ENCODE measurements at places on chromosomes 3 and 15.

DNA sequence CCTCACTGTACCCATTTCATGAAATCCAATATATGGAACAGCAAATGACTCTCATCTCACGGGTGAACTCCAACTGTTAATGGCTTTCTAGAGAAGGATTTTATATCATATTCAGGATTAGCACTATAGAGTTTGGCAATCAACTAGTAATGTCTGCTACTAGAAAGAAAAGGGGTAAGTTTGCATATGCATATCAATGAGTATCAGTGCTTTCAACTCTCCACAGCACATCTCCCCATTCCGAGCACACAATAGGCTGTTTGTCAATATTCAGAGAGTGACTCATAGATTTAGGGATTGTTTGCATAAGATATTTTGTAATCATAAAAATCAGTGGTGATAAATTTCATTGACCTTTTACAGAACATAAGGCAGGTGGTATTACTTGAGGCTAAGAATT is 163.2 kb upstream of the LMCD1 start:
- DNase-seq: no peak

DNA sequence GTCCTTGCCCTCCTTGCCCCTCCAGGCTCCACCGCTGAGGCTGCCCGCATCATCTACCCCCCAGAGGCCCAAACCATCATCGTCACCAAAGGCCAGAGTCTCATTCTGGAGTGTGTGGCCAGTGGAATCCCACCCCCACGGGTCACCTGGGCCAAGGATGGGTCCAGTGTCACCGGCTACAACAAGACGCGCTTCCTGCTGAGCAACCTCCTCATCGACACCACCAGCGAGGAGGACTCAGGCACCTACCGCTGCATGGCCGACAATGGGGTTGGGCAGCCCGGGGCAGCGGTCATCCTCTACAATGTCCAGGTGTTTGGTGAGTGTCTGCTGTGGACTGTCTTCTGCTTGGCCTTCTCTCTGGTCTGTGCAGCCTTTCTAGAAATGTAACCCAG is 61.0 kb downstream of the BOC start:
- DNase-seq: no peak

- DNase-seq: no peak
Measured at GRCh38 chr3:24005669-24006068, 60.6 kb downstream of the NR1D2 start.

GRCh38 chr3:124526601-124527000 is 203.7 kb upstream of the UMPS start:
- no peak for DNase-seq

GRCh38 chr15:89836267-89837133 is 21.8 kb upstream of the ANPEP start:
- no peak for DNase-seq

DNA sequence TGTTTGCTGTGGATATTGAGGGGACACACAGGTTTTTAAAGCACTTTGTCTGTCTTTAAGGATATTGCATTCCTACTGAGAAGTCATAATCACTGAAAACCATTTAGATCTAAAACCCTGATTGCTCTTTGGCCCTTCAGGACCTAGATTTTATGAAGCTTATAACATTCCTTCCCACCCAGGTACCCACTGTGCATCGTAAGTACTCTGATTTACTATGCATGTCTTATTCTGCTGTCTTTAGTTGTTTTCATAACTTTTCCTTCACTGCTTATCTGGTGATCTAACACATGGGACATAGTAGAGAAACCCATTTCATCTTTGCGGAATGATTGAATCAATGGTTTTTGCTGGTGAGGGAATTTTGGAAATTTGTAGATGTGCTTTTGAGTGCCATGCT is 247.0 kb upstream of the RARB start:
- DNase-seq: no peak

DNA sequence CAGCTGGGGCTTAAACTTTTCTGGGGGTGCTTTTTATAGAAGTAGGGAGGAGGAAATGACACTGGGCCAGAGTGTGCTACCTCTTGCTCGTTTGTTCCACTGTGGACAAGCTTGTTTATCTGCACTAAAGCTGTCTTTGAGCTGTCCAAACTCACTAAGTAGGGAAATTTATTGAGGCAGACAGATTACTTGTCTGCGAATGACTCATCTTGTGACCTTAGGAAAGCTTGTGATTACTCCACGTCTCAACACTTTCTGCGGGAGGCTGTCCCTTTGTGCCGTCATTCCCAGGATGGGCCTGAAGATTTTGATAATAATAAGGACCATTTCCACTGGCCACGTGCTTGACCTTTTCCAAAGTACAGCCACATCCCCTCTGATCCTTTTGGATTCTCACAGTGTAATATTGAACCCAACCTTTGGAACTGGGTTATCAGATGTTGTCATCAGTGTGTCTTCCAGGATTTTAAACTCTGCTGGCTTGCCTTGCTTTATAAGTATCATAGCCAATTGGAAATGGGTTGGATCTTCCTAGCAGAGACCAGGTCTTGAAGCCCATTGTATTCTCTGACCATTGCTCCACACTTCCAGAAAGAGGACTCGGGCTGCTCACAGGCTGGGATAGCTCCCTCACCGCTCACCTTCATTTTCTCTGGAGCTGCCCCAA is 84.7 kb downstream of the AGBL1 start:
- no peak for DNase-seq

- no peak for DNase-seq
Measured at GRCh38 chr15:99253381-99254090, 2.3 kb downstream of the LRRC28 start.

GRCh38 chr3:143071776-143072175 is 47.8 kb upstream of the CHST2 start:
- no peak for DNase-seq

GRCh38 chr3:175659670-175660350 is 800.7 kb downstream of the NAALADL2 start:
- no peak for DNase-seq

DNA sequence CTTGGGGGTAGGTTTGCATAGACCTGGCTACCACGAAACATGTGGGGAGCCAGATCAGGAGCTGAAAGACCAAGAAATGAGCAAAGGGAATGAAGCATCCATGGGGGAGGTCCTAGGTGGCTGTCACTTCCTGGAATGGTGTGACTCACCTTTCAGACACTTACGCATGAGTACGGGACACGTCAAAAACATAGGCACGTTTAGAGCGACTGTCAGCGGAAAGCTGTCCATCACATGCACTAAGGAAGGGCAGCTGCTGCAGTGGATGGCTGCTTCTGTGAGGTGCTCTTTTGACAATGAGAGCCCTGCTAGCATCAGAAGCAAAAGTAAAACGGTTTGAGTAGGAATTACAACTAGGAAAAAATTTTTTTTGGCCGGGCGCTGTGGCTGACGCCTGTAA is 244.6 kb upstream of the CCDC54 start:
- no peak for DNase-seq

DNA sequence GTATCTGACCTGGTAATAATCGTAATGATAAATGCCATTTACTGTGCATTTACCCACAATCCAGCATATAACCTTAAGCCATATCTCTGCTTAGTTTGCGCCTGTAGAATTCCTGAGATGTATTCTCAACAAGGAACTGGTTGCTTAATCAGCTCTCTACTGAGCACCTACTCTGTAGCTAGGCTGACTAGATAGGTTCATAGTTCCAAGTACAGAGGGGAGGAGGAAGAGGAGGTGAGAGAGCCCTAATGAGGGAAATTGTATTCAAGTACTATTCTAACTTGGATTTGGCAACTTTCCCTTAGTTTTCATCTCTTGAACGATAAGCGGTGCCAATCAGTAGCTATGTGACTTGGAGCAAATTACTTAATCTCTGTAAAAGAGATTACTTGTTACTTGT is 5.6 kb upstream of the AKAP13 start:
- DNase-seq: no peak

DNA sequence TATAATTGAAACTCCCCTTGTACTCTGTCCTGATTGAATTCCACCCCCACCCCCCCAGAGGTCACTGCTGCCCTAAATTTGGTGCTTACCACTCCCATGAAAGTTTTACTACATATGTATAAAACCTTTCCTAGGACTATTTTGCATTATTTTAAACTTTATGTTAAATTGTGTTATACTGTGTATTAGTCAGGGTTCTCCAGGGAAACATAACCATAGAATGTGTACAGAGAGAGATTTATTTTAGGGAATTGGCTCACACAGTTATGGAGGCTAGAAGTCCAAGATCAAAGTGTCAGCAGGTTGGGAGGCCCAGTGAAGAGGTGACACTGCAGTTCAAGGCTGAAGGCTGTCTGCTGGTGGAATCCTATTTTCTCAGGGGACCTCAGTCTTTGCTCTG is 29.2 kb downstream of the BFSP2 start:
- DNase-seq: no peak

DNA sequence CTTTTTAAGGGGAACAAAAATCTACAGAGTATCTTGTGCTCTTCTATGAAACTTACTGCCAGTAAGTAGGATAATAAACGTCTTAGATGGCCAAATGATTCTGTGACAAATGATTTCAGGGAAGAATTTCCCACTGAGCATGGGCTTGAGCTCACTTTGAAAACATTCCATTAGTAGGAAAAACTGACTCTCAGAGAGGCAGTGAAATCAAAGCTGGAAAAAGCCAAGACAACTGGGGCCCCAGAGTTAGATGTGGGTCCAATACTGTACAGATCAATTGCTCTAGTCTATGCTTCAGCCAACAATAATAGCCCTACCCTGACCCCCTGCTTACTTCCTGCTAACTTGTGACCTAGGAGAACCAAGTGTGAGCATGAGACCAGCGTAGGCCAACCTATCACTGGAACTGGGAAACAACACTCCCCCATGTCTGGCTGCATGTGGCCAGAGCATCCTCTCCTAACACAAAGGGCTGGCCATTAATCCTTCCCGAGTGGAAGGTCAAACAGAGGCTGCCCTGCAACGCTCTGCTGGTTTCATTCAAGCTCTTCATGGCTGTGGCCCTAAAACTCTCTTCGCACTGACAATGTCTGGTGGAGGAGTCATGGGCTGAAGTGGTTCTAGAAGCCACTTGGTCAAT is 68.8 kb downstream of the FOXB1 start:
- no peak for DNase-seq

DNA sequence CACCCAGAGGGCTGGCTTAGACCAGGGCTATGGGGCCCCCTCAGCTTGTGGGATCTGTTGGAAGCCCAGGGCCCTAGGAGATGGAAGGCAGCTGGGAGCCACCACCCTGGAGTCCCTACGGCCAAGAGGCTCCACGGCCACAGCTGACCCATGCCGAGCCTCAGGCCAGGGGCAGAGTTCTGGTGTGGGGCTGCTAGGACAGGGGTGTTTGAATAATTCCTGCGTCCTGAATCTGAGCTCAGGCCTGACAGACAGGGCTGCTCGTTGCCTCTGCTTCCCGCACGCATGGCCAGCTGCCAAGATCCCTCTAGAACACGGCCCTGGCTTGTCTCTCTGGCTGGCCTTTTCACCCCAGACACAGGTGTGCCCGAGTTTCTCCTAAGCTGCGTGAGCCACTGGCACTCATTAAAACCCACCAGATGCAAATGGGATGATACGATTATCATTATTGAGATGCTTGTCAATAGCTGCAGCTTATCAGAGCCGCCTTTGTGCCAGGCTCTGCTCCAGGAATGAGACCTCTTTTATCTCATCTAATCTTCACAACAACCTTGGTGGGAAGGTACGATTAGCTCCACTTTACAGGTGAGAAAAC is 70.2 kb downstream of the EFCAB12 start:
- no peak for DNase-seq

- no peak for DNase-seq
Measured at GRCh38 chr15:92091155-92091734, 237.7 kb downstream of the SLCO3A1 start.

DNA sequence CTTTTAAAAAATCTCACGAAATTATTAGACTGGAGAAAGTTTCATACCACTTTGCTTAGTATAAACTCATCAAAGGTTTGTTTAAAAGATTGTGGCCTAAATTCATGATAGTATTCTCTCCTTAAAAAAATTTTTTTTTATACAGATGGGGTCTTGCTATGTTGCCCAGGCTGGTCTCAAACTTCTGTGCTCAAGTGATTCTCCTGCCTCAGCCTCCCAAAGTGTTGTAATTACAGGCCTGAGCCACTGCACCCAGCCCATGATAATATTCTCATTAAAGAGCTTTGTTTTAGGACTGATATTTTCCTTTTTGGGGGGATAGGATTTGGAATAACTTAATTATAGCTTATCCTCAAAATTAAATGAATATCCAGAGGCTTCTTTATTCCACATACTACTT is 19.9 kb downstream of the ECT2 start:
- DNase-seq: no peak

GRCh38 chr3:177144922-177145321 is 52.4 kb downstream of the TBL1XR1 start:
- no peak for DNase-seq

DNA sequence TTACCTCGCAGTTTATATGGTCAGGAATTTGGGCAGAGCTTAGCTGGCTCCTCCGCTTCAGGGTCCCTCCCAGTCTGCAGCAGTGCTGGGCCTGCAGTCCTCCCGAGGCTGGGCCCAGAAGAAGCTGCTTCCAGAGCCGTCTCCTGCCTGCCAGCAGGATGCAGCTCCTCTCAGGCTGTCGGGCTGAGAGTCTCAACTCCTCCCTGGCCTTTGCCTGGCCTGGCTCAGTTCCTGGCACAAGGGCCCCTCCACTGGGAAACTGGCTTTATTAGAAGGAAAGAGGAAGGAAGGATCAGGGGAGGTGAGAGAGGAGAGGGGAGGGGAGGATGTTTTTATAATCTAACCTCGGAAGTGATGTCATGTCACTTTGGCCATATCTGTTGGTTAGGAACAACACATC is 72.8 kb downstream of the GABRG3 start:
- DNase-seq: no peak

DNA sequence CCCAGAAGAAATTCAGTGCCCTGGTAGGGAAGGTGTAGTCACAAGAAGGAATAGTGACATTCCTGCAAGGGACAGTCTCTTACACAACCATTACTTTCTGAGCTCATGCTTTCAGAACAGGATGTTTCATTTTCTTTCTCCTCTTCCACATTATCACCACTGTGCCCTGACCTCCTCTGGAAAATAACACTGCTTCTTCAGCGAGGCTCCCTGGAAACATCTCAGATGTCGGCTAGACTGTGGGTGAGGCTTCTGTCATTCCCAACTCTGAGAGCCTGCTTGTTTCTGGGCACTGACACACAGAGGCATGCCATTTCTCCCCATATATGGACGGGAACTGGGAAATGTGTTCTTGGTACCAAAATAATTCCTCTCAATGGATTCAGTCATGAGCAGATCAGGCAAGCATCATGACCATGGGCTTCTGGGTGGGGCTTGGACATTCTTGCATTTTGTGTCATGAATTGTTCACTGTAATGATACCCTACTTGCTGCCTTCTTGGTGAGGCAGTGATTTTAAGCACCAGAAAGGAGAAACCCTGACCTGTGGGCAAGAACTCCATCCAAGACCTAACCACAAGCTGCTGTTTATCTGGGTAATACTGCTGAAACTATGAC is 14.3 kb upstream of the TNFAIP8L3 start:
- no peak for DNase-seq

DNA sequence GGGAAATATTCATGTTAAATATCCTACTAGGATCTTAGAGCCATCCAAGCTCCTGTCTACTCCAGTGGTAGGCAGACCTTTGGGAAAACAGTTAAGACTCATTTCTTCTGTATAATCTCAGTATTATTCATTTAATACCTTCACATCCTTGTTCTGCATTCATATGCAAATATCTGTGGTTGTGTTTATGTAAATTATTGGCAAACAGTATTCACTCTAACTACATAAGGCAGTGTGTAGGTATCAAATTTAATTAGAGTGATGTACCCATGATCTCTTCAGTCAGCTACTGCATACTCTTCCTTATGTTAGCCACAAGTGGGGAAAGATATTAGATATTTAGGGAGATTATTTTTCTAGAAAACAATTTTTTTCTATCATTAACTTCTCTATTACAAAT is 200.8 kb upstream of the SLC2A2 start:
- DNase-seq: no peak

- no peak for DNase-seq
Measured at GRCh38 chr3:98109807-98110549, 20.5 kb upstream of the OR5H1 start.

GRCh38 chr15:89462198-89462912 is 34.0 kb downstream of the RHCG start:
- DNase-seq: no peak
